ENCODE measurements at places on chromosomes 13 and 19.

DNA sequence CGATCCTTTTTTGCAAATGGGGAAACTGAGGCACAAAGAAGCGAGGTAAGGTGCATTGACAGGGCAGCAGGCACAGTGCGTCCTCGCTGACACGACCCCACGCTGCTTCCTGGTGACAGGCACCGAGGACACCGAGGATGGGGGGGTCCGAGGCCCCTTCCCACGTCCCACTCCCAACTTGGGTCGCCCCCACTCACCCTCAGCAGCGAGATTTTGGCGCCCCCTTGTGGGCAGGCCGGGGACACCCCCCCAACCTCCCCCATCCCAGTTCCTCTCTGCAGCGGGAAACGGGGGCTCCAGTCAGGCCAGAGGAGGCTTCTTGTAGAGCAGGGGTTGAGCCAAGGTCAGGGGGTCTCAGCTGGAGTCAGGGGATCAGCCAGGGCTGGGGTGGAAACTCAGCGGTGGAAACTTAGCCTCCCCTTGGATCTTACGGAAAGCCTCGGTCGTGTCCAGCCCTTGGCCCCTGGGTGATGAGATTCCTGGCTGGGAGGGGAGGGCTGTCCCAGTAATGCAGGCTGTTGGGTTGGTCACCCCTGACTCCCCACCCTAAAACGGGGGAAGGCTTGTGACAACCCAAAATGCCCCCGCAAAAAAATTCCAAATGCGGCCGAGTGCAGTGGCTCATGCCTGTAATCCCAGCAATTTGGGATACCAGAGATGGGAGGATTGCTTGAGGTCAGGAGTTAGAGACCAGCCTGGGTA is 8.2 kb downstream of the SMIM24 start:
- peak; percentile 46 for DNase-seq

DNA sequence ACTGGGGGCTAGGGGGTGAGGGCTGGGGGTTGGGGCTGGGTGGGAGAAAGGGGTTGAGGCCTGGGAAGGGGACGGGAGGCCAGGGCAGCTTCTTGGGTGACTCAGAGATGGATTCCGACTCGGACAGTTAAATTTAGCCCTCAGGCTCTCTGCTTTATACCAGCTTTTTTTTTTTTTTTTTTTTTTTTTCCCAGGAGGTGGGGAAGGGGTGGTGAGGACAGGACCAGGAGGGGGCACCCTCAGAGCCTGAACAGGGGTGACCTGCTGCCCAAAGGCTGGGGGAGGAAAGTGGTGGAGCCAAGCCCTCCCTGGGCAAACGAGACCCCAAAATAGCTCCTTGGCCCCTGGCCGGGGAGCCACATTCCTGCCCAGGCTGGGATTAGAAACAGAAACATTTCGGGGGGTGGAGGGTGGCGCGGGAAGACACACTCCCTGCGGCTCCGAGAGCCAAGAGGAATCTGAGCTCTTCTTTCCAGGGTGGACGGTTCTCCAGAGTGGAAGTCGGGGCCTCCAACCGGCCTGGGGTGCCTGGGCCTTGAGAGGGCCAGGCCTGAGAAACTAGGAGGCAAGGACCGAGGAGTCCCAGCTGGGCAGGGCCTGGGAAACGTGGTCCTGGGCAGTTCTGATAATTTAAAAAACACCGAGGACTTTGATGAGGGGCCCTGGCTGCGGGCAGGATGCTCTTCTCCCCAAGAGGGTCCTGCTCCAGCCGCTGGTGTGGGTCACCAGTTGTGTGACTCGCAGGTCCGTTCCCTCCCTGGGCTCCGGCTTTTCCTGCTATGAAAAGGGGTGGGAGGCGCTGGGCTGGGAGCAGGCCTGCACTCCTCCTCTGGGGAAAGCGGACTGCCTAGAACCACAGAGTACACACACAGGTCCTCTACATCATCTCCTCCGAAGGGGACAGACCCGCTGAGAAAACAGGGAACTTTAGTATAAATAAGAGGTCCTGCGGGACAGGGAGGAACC is 813 bp upstream of the DMPK start:
- DNase-seq: no peak

DNA sequence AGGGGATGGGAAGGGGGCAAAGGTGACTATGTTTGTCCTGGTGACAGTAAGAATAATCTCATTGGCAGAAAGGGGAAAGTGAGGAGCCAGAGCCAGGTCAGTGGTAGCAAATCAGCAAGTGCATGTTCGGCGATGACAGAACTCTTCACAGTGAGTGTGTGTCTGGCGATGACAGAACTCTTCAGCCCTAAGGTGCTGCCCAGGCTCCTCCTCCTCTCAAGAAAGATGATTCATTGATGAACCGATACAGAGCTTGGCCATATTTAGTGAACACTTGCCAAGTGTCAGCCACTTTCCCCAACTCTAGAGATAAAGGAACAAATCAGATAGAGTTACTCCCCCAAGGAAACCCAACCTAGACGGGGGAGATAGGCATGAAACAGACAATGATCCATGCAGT is 199.3 kb upstream of the UBL3 start:
- DNase-seq: no peak

GRCh38 chr13:100657881-100658315 is 16.7 kb downstream of the TMTC4 start:
- DNase-seq: no peak

DNA sequence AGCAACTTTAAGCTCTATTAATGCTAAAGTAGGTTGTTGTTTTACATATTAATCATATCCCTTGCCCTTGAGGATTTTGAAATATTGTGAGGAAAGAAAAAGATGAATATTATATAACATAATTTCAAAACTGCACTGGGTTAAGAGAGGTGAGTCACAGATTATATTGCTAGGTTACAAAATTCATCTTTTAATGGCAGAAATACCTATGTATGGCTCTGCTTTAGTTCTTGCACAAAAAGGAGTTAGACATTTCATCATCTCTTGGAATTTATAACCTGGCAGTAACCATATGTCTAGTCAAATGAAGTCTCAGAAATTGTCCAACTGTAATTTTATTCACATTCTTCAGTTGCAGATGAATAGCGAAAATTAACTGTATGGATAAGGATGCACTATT is 2041.1 kb downstream of the OLFM4 start:
- DNase-seq: no peak

GRCh38 chr19:53795019-53795418 is 29.1 kb downstream of the NLRP12 start:
- no peak for DNase-seq

- DNase-seq: no peak
Observed at GRCh38 chr13:47188802-47189201, 291.9 kb upstream of the HTR2A start.

GRCh38 chr13:21014139-21014501 is 47.3 kb downstream of the LATS2 start:
- no peak for DNase-seq

DNA sequence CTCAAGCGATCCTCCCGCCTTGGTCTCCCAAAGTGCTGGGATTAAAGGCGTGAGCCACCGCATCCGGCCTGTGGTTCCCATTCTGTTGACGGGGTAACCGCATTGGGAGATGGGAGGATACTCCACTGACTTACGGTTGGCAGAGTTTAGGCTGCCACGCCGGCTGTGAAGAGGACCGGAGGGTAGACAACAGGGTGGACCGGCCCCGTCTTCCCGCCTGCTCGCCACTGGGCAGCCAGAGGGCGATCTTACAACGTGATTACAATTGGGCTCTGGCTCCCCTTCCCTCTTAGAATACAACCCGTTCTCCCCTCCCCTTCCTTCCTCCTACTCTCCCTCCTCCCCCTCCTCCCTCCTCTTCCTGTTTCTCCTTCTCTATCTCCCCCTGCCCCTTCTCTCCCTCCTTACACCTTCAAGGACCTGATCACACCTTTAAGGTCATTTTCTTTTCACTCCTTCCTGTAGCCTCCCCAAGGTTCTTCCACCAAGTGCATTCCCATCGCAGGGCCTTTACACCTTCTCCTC is 957 bp upstream of the CCDC194 start:
- peak; percentile 54 for DNase-seq

GRCh38 chr13:42266473-42266872 is 5.5 kb upstream of the AKAP11 start:
- no peak for DNase-seq

DNA sequence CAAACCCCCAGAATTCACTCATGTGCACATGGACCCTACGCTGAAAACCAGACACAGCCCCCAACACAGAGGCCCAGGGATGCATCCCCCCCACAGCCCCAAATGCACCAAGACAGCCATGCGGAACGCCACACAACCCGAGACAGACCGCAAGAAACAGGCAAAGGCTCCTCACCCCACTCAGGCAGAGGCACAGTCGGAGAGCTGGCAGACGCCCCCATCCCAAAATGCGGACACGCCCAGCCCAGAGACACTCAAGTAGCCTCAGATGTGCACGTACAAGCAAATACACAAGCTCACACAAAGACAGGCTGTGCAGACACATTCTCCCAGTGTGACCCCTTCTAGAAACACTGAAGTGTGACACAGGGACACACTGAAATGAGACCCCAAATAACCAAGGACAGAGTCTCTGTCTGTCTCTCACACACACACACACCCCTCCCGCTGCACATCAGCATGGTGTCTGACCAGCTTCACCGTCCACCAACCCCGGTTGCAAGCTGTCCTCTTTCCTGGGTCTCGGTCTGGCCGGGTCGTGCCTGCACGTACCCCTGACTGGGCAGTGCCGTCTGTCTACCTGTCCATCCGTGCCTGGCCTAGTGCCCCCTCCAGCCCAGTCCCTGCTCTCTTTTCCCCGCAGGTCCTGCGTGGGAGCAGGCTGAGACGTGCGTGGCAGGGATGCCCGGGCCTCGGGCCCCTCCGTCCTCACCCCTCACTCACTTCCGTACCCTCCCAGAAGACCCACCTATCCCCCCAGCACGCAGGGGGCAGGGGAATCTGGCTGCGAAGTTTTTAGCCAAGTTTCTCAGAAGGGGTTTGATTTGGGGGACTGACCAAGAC is 16.1 kb downstream of the ERFL start:
- DNase-seq: no peak

- no peak for DNase-seq
Observed at GRCh38 chr13:20676213-20676612, 27.3 kb upstream of the IL17D start.

GRCh38 chr13:105914291-105915036 is 621.0 kb downstream of the EFNB2 start:
- no peak for DNase-seq

DNA sequence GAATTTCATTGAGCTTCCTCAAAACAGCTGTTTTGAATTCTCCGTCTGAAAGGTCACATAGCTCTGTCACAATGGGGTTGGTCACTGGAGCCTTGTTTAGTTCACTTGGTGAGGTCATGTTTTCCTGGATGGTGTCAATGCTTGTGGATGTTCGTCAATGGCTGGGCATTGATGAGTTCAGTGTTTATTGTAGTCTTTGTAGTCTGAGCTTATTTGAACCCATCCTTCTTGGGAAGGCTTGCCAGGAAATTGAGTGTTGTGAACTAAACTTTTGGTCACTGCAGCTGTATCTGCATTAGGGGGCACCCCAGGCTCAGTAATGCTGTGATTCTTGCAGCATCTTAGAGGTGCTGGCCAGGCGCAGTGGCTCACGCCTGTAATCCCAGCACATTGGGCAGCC is 22.0 kb downstream of the BLOC1S3 start:
- no peak for DNase-seq

GRCh38 chr19:41205995-41206394 is 13.0 kb downstream of the CYP2S1 start:
- no peak for DNase-seq

GRCh38 chr19:752652-753517 is 2.0 kb downstream of the MISP start:
- DNase-seq: no peak

DNA sequence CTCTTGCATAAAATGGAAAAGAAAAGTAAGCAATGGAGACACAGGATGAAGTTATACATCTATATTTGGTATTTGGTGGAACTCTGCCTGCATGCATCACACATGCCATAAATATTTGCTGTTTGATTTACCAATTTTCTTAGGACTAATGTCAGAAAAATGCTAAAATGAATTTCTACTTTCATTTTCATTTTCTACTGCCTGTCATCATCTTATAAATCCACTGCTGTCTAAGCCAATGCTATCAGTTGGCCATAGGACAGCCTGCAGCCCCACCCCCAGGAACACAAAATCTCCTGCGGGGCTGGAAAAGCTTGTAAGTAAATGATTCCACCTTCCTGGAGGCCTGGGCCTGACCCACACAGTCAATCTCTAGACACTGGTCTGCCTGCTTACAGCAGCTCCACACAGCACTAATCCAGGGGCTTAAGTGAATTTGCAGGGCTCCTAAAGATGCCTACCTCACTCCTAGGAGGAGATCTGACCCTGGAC is 122.0 kb downstream of the ENOX1 start:
- no peak for DNase-seq

GRCh38 chr19:8373867-8374813 is 10.2 kb downstream of the ANGPTL4 start:
- no peak for DNase-seq

DNA sequence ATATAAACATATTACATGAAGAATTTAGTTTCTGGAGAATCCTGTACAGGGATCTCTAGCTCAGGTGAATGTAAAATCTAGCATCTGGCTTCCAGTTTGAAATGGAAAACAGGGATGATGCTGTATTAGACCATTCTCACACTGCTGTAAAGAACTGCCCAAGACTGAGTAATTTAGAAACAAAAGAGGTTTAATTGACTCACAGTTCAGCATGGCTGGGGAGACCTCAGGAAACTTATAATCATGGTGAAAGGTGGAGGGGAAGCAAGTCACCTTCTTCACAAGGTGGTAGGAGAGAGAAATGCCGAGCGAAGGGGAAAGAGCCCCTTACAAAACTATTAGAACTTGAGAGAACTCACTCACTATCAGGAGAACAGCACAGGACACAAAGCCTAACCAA is 17.0 kb upstream of the N4BP2L2 start:
- no peak for DNase-seq

GRCh38 chr13:65966991-65967451 is 1263.1 kb downstream of the PCDH9 start:
- no peak for DNase-seq

DNA sequence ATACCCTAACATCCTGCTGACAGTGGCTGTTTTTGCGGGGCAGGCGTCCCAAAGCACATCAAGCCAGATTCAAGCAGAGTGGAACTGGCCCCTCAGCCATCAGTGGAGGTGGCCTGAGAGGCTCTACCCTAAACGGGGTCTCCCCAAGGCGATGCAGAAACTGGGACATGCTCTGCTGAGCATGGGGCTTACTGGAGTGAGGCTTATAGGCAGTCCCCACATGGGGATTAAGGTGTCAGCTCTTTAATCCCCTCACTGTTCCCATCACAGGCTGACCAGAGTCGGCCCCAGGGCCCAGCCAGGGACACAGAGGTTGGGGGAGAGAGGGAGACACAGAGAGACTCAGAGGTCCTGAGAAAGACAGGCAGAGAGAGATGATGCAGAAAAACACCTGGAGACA is 17.0 kb downstream of the CYP2F1 start:
- no peak for DNase-seq

GRCh38 chr19:39017026-39017425 is 15.3 kb downstream of the FBXO27 start:
- no peak for DNase-seq

- DNase-seq: no peak
Observed at GRCh38 chr13:73111331-73111730, 52.5 kb downstream of the KLF5 start.
